GM06990 (cell line): ENCODE measurements at places on chromosomes 3 and 15.
A peak's percentile ranks its signal among the peaks of the same experiment; 100 is the strongest.

DNA sequence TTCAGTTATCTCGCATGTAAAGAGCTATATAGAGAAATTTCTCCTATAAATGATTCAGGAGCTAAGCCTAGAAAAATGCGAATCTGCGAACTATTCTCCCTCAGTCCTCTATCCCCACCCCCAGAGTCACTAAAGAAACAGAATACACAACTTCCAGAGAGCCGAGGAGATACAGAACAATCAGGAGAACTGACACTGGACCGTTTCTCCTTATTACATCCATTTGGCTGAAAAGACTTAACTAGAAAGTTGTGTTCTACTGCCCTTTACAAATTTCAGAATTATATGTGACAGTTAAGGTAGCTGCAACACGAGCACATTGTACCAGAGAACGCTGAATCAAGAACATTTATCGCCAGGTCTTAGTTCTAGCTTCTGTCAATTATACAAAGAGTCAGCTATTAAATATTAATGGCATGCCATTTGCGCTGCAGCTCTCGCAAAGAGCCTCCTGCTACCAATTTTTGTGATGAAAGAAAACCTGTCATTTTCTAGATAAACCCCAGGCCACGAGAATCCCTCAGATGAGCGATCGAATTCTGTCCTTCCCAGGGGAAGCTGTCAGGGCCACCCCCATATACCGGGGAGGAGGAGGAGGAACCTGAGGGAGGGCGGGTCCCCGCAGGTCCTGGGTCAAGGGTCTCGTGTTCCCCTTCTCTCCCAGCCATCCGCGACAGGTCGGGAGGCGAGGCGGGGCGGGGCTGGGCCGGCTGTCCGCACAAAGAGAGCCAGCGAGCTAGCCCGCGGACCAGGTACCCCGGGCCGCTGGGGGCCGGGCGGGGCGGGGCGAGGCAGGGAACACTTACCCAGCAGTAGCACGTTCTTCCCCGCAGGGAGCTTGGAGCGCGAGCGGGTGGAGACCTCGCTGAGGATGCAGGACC, 878 bp downstream of the DYNC1LI1 start:
- peak; percentile 74 for DNase-seq

DNA sequence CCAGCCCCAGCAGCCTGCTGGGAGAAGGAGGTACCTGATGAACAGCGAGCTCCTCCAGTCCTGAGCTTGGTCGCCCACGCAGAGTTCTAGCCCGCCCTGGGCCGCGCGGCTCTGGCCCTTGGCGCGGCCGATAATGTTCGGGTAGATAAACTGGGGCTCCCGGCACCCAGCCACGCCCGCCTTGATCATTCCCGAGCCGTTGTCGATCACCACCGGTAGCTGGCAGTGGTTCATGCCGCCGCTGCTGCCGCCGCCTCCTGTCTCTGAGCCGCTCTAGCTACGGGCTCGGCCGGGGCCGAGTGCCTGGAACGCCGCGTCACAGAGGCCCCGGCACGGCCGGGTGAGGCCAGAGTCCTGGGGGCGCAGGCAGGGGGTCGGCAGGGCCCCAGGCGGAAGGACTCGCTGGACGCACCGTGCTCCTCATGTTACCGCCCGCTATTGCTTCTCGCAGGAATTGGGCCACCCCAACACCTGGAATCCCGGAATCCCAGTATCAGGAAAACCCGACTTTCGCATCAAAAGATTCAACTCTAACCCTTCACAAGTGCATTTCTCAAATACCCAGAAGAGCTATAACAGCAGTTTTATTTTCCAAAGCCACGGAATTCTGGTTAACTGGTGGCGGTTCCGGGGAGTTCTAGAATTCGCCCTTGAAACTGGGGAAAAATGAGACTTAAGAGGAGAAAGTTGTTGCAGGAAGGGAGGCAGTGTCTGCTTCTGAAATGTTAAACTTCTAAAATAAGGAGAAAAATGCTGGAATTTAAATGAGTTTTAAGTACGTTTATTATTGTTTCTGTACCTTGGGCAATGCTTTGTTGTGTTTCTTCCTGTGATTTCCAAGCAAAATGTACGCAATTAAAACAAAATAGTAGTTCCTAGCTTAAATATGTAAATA, at the start of gene ACTRT3:
Gene ACTRT3 (minus strand): TSS at position 275 of the 895 bp plus-strand sequence. CDS start 41 bp downstream, at position 234.
- peak; percentile 83 for DNase-seq

- no peak for DNase-seq
Measured at GRCh38 chr3:11464356-11464755, 179.4 kb downstream of the VGLL4 start.

GRCh38 chr3:11150256-11150655, 4.0 kb upstream of the HRH1 start:
- DNase-seq: no peak

- DNase-seq: no peak
Measured at GRCh38 chr15:100192097-100193080, 149.4 kb downstream of the ADAMTS17 start.

DNA sequence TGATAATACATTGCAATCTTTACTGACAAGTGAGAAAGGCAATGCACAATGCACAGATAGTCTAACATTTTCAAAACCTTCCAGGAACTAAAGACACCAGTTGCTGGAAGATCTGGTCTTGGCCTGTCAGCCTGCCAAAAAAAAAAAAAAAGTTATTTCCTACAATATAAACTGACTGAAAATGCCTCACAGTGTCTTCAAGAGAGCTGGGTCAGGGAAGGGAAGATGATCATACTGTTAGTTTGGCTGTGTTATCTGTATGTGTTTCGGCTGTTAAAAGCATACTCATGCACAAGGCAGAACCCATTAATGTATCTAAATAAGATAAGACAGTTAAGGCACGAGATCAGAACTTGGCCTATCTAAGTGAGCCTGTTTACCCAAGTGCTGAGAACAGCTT, 673.4 kb downstream of the MECOM start:
- no peak for DNase-seq

DNA sequence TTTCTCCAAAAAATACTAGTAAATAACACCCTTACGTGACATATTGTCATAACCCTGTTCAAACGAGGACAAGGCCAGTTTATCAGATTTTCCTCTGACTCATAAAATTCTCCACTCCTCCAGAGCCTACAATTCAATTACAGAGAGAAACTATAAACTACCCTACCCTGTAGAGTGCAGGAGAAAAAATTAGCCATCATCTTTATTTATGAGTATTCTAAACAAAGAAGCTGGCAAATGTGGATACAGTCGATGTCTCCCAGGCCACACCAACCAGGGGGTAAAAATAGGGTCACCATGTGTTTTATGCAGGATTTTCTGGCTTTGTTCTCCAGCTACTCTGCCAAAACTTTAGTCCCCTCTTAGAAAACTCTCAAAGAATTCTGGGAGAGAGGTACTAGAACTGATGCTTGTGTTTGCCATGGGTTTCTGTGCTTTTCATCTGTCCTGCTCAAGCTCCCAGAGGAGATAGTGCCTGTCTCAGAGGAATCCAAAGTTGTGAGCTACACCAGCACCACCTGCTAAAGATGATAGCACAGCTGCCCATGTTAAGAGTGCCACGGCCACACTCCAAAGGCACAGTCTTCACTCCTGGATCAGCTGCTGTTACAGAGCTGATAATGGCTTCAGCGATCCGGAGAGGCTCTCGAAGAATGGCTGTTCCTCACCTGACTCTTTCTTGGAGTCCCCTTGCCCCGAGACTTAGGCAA, 150.2 kb downstream of the IMPG2 start:
- DNase-seq: no peak

DNA sequence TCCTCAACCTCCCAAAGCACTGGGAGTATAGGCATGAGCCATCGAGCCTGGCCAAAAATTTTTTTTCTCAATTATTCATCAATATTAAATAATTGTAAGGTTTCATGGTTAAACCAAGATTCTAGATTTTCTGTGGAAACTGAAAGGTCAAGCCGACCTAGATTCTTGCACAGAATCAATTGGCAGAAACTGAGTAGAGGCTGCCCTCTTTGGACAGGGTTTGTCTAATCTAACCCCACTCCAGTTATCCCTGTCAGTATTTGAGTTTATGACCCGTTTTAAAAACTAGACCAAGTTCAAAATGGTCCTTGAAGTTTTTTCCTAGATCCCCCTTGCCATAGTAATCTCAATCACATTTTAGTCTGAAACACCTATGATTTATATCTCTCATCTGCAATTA, 8.6 kb upstream of the ADAM10 start:
- no peak for DNase-seq

GRCh38 chr15:61088675-61089074, 140.4 kb downstream of the RORA start:
- DNase-seq: peak; percentile 7

GRCh38 chr15:81015621-81016488, 15.1 kb downstream of the TLNRD1 start:
- DNase-seq: no peak
